ENCODE measurements at places on chromosomes 5 and 9.

DNA sequence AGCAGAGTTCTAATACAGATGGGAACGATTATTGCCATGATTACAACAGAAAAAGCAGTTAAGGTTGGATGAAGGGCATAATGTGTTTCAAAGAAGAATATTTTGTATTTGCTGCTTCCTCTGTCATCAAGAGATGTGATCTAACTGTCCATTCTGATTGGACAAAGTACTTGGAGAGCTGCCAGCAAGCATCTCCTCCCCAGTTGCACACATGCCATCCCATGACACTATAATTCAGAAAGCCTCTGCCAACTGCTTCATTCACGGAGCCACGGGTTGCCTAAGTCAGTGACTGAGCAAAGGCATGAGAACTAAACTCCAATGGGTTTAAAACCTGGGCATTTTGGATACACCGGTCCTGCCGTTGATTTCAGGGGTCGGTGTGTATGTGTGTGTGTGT lies 253.8 kb downstream of the CRB2 start:
- DNase-seq = no peak

DNA sequence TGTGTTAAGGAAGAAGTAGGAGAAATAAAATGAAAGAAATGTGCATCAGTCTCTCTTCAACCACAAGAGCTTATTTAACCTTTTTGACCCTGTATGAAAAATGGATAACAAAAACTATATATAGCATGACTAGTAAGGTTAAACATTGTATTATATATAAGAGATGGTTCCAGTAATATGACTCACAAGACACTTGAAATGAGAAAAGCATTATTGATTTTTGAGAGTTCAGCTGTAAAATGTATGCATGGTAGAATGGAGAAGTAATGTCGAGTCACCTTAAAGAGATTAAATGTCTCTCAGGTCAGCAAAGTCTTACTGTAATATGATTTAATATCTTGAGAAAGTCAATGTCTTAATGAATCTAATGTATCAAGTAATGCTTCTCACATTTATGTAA lies 860.9 kb downstream of the TAF11L14 start:
- DNase-seq = no peak

GRCh38 chr5:86918246-86918645 lies 300.5 kb downstream of the COX7C start:
- no peak for DNase-seq

- no peak for DNase-seq
Observed at GRCh38 chr5:107461770-107462169, 209.0 kb downstream of the EFNA5 start.

DNA sequence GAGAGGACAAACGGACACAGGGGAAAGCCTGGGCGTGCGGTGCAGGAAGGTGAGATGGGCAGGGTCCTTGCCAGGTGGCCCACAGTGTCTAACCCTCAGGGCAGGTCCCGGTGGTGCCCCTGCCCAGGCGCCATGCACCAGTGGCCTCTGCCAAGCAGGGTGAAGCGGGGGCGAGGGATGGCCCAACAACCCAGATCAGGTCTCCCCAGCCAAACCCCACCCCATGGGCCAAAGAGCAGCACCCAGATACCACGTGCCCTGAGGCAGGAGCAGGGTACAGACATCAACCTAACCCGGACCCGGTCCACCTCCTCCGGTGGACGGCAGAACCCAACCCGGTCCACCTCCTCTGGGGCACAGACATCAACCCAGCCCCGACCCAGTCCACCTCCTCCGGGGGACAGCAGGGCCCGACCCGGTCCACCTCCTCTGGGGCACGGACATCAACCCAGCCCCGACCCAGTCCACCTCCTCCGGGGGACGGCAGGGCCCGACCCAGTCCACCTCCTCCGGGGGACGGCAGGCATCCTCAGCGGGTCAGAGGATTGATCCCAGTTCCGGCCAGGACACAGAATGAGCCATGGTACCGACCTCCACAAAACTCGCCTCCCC lies 12.8 kb downstream of the SLC12A7 start:
- DNase-seq = no peak

DNA sequence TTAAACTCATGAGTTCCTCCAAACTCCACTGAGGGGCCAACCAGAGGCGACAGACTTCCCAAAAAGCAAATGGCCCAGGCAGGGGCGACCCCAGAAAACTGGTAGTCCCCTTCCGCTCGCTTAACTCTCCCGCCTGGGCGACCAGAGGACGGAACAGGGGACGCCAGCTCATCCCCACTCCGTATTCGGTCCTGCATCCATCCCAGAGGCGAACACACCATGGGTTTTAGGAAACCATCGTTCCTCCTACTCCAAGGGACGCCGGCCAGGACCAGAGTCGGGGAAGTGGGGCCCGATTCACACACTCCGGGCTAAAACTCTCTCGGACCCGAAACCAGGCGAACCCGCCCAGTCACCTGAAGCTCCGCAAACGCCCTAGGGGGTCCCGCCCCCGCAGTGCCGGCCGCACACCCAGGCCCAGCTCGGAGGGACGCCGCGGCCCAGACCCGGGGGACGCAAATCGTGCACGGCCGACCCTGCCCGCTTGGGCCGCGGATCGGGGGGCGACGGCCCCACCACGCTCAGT lies 478 bp downstream of the TEX10 start:
- DNase-seq = peak; percentile 53

GRCh38 chr9:16866587-16866986 lies 3.9 kb downstream of the BNC2 start:
- no peak for DNase-seq

- DNase-seq = peak; percentile 11
Observed at GRCh38 chr5:157828944-157829639, 29.9 kb downstream of the CLINT1 start.

DNA sequence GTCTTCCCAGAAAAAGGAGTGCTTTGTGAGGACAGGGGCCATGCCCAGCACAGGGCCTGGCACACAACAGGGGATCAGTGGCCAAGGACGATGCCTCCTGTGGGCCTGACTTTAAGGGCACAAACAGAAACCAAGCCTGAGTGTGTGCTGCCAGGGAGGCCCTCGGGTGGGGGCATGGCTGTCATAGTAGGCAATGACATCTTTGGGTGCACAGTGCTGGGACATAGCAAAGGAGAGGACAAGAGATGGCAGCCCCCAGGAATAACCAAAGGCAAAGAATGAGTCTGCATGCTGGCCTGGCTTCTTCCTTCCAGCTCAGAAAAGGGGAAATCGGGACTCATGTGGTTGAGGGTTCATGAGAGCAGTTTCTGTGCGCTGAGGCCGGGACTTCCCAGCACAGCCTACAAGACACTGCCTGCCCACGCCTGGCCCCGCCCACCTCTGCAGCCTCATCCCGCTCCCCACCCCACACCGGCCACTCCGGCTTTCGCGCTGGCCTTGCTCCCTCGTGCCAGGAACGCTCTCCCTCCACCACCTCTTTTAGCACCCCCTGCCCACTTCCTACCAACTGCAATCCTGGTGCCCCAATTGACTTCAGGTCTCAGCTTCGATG lies 13.8 kb upstream of the LHX2 start:
- DNase-seq = peak; percentile 96

GRCh38 chr5:12488161-12488560 lies 583.9 kb upstream of the CTNND2 start:
- no peak for DNase-seq

GRCh38 chr5:179819296-179820126 lies 1.2 kb upstream of the SQSTM1 start:
- DNase-seq = peak; percentile 64

- peak; percentile 26 for DNase-seq
Observed at GRCh38 chr5:21802869-21803490, 1050.2 kb downstream of the CDH12 start.

GRCh38 chr5:157593052-157593757 lies 17.6 kb upstream of the ADAM19 start:
- no peak for DNase-seq

- no peak for DNase-seq
Observed at GRCh38 chr9:136748666-136749611, 614 bp upstream of the LCN6 start.

- DNase-seq = peak; percentile 65
Observed at GRCh38 chr5:98768160-98768959, 5.1 kb upstream of the RGMB start.

GRCh38 chr9:91195372-91196012 lies 166.2 kb downstream of the AUH start:
- no peak for DNase-seq

- DNase-seq = no peak
Observed at GRCh38 chr5:171851251-171851650, 65.6 kb downstream of the SMIM23 start.

DNA sequence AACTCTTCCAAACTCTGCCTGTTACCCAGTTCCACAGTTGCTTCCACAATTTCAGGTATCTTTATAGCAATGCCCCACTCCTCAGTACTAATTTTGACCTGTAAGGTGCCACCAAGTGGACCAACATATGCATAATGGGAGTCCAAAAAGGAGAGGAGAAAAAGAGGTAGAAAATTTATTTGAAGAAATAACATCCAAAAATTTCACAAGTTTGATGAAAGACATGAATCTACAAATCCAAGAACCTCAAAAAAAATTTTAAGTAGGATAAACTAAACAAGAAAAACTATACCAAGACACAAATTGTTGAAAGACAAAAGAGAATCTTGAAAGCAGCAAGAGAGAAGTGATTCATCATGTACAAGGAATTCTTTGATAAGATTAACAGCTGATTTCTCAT lies 79.8 kb downstream of the BARX1 start:
- no peak for DNase-seq

GRCh38 chr5:161663431-161663830 lies 22.1 kb upstream of the GABRA6 start:
- DNase-seq = no peak

DNA sequence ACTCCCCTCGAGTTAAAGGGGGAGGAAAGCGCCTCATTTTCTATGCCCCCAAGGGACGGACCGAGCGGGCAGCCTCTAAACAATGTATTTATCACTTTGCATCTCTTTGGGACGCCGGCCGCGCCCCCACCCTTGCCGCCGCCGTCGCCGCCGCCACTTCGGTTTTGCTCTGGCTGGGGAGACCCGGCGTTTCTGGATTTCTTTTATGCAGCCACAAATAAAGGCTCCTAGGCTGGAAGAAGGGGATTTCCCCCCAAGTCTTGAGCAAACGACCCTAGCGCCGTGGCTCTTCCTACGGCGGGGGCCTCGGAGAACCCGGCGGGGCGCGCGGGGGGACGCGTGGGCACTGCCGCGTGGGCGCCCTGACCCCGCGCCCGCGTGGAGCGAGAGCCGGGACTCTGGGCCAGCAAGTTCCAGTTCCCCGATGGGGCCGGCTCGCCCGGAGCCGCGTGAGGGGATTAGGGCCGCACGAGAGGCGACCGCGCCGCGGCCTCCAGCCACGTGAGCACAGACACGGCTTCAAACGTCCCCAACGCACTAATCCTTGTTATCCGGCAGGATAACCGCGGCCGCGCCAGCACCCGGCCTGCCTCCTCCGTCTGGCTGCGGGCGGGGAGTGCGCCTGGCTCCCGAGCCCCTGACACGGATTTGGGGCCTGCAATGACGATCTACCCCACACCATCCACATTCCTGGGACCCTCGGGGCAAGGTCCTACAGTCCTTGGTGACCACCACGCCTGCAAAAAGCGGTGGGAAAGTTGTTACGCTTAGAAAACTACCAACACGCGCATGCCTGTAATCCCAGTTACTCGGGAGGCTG lies 7.9 kb upstream of the NEUROG1 start:
- peak; percentile 75 for DNase-seq

- DNase-seq = no peak
Observed at GRCh38 chr9:9552665-9553064, 1060.1 kb downstream of the PTPRD start.

DNA sequence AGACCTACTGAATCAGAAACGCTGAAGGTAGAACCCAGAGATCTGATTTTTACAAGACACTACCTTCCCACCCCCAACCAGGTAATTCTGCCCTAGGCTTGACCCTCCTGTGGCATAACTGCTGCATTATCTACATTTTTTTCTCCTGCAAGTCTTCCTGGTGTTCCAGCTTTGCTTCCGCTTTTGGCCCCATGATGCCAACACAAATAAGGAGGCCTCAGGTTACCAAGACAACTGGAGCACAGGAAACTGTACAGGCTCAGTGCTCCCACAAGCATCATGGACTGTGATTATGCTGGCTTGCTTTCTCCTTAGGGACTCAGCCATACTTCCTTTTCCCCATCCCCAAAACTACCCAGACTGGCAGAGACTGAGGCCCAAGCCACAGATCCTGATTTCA lies 6.6 kb upstream of the MSMP start:
- peak; percentile 25 for DNase-seq

DNA sequence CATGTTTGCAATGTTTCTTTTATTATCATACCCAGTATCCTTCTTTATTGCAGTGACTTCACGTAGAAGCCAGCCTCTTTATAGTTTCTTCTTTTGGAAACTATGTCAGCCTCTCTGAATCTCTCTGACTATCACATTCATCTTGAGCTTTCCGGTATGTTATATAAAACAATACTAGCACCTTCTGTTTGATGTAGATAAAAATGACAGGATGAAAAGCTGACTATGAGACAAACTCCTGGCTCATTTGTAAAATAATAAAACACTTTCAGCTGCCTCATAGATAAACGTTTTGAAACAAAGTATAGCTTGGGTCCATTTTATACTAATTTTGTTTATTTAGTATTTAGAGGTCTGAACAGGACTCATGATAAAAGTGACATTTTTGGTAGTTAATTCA lies 1145.4 kb upstream of the NUDT12 start:
- DNase-seq = no peak

- DNase-seq = no peak
Observed at GRCh38 chr5:72596956-72597355, 89.7 kb upstream of the ZNF366 start.

- no peak for DNase-seq
Observed at GRCh38 chr5:101605700-101606099, 690.4 kb downstream of the SLCO4C1 start.

GRCh38 chr9:98356953-98357690 lies 101.7 kb upstream of the TBC1D2 start:
- DNase-seq = no peak

DNA sequence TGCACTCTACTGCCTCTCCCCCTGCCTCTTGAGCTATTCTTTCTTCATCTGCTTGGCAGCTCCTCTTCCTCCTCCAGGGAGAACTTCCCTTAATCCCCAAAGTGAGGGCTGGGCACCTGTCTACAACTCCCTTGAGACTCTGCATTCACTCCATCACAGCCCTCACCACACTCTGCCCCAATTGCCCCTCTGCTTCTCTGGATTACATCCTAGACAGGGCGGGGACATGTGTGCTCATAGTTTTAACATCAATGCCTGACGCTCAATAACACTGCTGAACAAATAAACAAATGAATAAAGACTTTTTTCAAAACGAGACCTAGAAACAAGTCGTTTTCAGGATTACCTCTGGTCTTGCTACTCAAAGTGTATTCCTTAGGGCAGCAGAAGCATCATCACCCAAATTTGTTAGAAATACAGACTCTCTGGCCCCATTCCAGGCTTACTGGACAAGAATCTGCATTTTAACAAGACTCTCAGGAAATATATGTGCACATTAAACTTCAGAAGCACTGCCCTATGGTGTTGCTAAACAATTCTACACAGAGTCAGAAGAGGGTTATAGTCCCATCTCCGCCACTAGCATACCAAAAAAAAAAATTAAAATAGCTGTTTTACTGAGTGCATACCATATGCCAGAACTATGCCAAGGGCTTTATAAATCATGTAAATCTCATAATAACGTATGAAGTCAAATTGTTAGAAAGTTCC lies 115.6 kb downstream of the CDK5RAP2 start:
- DNase-seq = no peak

All from suppressor macrophage treated with lipopolysaccharide for 1 hour (primary cell).